ENCODE measurements at places on chromosomes 5 and 9.

GRCh38 chr9:111158363-111158762 lies 120.1 kb upstream of the LPAR1 start:
- DNase-seq: no peak

GRCh38 chr9:80426992-80427391 lies 855.2 kb downstream of the TLE4 start:
- DNase-seq: no peak

DNA sequence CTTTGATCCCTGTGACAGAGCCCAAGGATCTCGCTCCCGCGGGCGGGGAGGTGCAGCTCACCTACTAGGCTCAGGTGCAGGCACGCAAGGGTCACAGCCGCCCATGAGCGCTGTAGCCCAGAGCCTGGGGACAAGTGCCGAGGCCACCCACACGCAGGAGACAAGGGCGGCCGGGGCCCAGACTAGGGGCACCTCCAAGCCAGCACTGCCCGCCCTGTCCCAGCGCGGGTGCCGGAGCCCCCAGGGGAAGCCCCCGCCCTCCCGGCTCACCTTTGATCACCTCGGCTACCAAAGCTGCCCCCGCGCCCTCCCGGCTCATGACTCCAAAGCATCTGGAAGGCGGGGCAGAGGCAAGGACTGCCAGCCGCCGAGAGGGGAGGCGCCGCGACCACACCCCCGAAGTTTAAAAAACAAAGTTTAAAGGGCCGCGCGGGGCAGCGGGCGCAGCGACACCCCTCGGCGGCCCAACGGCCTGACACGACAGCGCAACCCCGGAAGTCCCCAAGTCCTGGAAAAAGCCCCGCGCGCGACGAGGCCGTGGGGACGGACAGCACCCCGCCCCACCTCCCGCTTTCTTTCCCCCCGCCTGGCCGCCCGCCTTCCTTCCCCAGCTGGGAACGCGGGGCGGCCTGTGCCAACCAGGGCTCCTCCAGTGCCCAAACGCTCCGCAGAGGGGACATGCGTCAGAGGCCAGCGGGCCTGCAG lies 53.0 kb downstream of the CDC14B start:
- peak; percentile 26 for DNase-seq

GRCh38 chr9:113179839-113180238 lies 29.0 kb downstream of the SLC31A2 start:
- no peak for DNase-seq

GRCh38 chr9:37582548-37583157 lies 6.5 kb upstream of the FBXO10 start:
- peak; percentile 82 for DNase-seq

GRCh38 chr5:171335616-171336015 lies 26.6 kb downstream of the TLX3 start:
- no peak for DNase-seq

DNA sequence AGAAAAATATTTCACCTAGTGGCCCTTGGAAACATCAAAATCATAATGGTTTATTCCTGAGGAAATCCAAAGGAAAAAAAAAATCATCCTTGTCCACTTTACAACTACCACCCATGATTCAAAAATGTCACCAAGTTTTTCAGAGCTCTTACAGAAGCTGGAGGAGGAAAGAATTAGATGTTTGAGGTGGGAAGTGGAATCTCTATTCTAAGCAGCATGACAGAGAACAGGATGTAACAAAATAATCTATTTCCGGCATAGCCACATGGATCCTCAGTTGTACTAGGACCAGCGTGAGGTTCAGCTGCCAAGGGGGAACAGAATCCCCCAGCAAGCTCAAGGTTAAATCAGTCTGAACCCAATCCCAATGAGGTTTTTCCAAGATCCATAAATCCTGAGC lies 40.2 kb downstream of the FBXW11 start:
- peak; percentile 32 for DNase-seq

GRCh38 chr5:11383506-11384095 lies 520.6 kb downstream of the CTNND2 start:
- DNase-seq: no peak

GRCh38 chr9:123945532-123945931 lies 15.6 kb upstream of the DENND1A start:
- no peak for DNase-seq

- no peak for DNase-seq
Observed at GRCh38 chr5:123116058-123116457, 27.0 kb downstream of the PRDM6 start.

DNA sequence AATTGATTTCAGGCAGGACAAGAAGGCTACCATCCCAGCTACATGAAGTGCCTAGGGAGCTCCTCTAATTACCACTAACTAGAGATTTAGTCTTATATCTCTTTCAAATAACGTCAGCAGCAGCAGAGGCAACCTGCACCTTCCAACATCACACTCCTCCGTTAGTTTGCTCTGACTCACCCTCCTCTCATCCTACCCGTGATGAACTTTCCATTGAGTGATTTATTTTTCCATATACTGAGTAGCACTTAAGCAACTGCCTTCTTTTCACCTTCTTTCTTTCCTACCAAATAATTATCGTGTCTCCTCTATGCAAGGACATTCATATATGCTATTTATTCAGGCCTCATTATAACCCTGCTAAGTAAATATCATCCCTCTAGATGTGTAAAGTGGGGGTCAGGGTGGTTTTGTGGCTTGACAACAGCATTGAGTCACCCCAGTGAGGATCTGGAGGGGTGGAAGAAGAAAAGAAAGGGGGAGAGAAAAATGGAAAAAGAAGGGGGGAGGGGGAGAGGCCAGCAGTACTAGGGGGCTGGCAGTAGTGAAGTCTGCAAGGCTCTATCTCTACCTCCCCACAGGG lies 64.6 kb upstream of the CAST start:
- DNase-seq: peak; percentile 24

- DNase-seq: no peak
Observed at GRCh38 chr9:110898358-110898757, 139.9 kb downstream of the LPAR1 start.

GRCh38 chr5:10859393-10860195 lies 98.6 kb upstream of the DAP start:
- no peak for DNase-seq

- no peak for DNase-seq
Observed at GRCh38 chr5:138950421-138951031, 75.4 kb upstream of the LRRTM2 start.

DNA sequence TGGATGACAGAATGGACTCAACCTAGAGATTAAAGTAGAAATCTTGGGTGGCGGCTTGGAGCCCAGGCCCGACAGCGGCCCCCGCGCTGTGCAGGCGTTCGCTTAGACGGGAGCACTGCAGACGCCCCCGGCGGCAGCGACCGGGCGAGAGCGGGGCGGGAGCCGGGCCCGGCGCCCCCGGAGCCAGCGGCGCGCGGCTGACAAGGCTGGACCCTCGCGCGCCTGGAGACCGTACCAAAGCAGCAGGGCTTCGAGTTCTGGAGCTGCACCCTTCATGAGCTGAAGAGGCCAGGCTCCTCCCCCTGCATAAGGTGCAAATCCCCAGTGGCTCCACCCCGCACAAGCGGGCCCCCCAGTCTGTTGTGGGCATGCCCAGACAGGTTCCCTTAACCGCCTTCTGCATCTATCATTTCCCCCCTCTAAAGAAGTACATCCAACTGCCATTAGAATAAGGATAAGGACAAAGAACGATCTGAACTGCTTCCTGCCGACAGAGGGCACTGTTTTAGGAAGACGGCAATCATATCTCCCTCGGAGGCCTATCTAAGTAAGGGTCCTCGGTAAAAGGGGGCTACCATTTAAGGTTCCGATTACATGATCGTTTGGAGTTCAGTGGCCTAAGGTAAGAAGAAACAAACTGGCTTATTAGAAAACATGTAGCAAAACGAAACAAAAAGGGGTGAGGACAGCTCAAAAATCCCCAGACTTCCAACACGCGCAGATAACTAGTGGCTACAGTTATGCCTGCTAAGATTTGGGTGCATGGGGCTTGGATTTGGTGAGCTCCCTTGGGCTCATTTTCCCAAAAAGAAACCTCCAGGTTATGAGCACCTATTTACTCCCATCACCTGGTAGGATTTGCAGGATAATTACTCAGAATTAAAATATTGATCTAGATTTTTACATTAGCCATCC lies 66.3 kb downstream of the RGMB start:
- DNase-seq: peak; percentile 12

DNA sequence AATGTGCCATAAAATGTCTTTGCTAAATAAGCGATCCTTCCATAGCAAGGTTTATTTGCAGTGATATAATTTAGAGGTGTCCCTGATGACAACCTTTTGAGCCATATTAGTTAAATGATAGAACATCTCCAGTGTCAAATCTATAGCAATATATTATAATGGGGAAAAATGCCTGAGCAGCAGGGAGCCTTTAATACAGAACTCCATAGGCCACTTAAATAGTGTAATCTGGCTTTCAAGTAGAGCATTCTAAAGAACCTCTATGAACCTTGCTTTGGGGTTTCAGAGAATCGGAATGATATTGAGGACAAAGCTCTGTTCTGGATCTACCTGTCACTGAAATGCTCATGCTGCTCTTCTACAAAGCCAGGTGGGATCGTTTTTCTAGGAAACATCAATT lies 96.7 kb upstream of the MEF2C start:
- DNase-seq: no peak

- DNase-seq: no peak
Observed at GRCh38 chr5:114360357-114360756, 1.5 kb upstream of the KCNN2 start.

GRCh38 chr5:135047347-135047695 lies 13.3 kb upstream of the PITX1 start:
- no peak for DNase-seq

DNA sequence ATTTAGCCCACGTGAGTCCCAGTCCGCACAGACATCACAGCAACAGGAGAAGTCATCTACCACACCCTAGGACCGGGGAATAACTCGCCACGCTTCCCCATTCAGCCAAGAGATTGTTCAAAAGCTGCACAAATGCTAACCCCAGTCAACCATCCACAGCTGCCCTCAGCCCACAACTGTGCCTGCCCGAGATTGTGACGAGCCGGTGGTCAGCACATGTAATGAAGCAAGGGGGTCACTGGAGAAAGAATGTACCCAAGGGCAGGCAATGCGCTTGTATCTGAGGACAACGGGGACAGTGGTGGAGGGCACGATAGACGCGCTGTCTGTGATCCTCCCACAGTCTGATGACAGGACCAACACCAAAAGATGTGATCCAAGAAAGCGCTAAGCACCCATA lies 67.8 kb downstream of the COL23A1 start:
- no peak for DNase-seq

DNA sequence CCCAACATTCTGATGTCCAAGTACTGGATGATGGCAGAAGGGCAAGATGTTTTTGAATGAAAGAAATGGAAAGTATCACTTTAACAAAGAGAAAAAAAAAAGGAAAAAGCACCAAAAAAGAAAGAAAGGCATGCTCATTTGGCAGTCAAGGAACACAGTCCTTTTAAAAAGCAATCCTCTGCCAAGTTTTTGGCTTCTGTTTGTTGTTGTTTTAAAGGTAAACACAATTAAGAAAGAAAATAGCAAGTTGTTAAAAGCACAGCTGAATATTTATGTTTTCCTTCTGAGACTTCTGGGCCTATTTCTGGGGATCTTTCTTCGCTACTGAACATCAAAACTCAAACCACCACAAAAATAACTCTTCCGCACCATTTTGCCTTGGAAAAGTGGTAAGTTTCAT lies 162.1 kb downstream of the TRPM3 start:
- no peak for DNase-seq

GRCh38 chr5:4942831-4943178 lies 197.3 kb upstream of the ADAMTS16 start:
- DNase-seq: no peak

DNA sequence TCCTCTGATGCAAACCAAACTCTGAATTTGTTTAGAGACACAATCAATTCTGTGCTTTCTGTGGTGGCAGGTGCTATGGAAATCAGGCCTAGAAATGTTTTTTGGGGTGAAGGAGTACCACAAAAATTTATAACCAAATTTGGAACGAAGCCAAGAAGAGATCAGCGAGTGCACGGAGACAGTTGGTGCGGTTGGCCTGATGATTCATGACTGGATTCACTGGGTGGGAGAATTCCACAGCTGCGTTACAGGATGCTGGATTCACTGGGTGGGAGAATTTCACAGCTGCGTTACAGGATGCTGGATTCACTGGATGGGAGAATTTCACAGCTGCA lies 135.6 kb upstream of the IRX4 start:
- no peak for DNase-seq

- DNase-seq: no peak
Observed at GRCh38 chr9:127448112-127448805, 2.9 kb downstream of the RPL12 start.

- no peak for DNase-seq
Observed at GRCh38 chr9:107907255-107907654, 417.7 kb upstream of the KLF4 start.

DNA sequence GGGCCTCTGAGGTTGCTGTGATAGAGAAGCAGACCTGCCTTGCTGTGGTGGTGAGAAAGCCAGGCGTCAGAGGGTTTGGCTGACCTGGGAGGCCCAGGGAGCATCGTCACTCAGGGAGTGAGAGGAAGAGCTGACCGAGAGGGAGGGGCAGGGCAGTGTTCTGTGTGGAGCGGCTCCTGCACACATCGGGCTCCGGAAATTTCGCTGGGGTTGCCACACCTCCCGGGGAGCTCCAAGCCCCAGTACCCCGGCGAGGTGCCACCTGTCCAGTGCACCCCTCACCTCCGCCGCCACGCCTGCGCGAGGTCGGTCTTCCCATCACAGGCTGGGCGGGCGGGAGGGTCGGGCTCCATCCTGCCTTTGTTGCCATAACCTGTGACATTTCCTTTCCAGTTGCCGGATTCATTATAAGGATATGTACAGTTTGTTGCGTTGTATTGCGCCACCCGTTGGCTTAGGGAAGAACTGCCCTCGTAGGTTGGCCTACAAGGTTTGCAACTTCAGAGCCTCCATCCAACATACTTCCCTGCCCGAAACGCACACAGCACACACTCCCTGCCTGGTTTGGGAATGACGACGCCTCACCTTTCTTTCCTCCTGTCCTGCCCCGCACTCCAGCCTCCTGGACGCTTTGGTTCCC lies 223.2 kb downstream of the CACNA1B start:
- DNase-seq: no peak

DNA sequence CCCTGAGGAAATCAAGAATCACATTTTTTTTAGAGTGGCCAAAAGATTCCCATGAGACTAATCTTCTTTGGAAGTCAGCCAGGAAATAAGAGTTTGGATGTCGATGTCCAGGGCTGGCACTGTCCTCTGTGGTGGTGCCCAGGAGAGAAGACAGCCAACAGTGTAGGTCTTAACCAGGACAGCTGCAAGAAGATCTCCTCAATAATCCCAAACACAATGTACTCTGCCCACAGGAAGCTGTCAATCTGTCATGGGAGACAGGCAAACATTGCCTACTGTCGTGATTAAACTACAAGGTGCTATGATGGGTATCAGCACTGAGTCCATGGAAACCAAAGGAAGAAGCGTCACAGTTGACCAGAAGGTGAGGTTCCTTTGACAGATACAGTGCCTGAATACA lies 174.1 kb downstream of the PIK3R1 start:
- no peak for DNase-seq
